Activated CD4-positive, alpha-beta T cell treated with anti-CD3 and anti-CD28 coated beads, Interleukin-2, amount 10 ng/mL, durations not matched to agents 7 days and 5 days (primary cell): ENCODE measurements at places on chromosomes 11 and 22. TPM values are rescaled to one million over a fixed set of nuclear protein-coding genes. Genes with fewer than 3 reads are reported as not detected.
A peak's percentile ranks its signal among the peaks of the same experiment; 100 is the strongest.

GRCh38 chr11:43298397-43298796 lies 13.4 kb upstream of the API5 start:
- no peaks in the 10 kb centered on the region for H3K4me1 ChIP-seq
- H3K4me3 ChIP-seq, result no peak overlapping the region
- H3K36me3 ChIP-seq, result no peaks in the 10 kb centered on the region
- no peak overlapping the region for H3K27ac ChIP-seq
- DNase-seq, result no peak

Gene CDON
- 3.4 TPM for total RNA-seq

DNA sequence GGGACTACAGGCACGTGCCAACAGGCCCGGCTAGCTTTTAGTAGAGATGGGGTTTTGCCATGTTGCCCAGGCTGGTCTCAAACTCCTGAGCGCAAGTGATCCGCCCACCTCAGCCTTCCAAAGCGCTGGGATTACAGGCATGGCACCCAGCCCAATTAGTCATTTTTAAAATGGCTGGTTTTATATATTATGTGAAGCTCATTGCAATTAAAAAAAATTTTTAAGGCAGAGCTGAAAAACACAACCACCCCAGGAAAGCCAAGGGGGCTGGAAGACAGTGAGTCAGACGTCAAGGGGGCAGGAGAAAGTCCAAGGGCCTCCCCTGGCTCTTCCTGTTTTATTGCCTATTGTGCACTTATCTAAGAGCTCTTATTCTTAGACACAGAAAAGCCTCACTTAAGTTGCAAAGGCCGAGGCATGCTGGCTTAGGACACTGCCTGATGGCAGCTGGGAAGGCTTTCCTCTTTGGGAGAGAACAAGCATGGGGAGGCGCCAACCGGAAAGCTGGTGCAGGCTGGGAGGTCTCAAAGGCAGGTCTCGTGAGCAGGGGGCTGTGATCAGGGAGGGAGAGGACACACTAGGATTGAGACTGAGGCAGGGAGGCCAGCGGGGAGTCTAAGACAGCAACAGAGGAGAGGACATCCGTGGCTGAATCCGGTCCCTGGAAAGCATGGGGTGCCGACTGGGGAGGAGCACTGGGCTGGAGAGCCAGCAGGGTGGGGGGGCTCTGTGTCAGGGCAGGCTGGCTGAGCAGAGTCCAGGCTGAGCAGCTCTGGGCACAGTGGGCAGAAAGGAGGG lies 11.1 kb upstream of the OSM start:
- no peaks in the 10 kb centered on the region for H3K27me3 ChIP-seq
- H3K36me3 ChIP-seq, result peaks cover 30% of the 10 kb centered on the region
- no peak overlapping the region for H3K27ac ChIP-seq
- H3K4me1 ChIP-seq, result peaks cover 74% of the 10 kb centered on the region
- DNase-seq, result no peak

GRCh38 chr11:118633979-118634378 lies 26.6 kb downstream of the PHLDB1 start:
- H3K27me3 ChIP-seq, result no peaks in the 10 kb centered on the region
- no peak overlapping the region for H3K4me3 ChIP-seq

- no peaks in the 10 kb centered on the region for H3K36me3 ChIP-seq
- H3K4me3 ChIP-seq, result no peak overlapping the region
- H3K27ac ChIP-seq, result no peak overlapping the region
- no peaks in the 10 kb centered on the region for H3K27me3 ChIP-seq
- DNase-seq, result no peak
Observed at GRCh38 chr11:15911377-15912044, 444.8 kb downstream of the SOX6 start.

- H3K27ac ChIP-seq, result no peak overlapping the region
- H3K27me3 ChIP-seq, result no peaks in the 10 kb centered on the region
Observed at GRCh38 chr11:107821199-107821927, 37.2 kb downstream of the SLC35F2 start.

Gene CDC45
- 59.5 TPM for total RNA-seq

DNA sequence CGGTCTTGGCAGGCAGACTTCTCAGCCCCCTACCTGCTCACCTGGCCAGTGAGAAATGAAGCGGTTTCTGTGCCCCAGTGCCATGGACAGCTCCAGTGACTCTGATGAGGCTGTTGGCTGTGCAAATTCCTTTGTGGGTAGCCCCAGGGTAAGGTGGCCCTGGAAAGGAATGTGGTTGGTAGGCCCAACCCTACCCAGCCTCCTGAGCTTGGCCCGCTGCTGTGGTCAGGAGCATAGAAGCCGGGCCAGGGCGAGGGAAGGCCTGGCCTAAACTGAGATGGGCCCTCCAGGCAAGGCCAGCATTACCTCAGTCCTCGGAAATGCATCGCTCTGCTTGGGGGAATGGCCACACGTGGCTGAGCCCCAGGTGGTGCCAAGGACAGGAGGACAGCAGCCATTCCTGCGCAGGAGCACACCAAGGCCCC lies 16.9 kb downstream of the DAGLA start:
- no peak overlapping the region for H3K27ac ChIP-seq
- no peaks in the 10 kb centered on the region for H3K27me3 ChIP-seq
- DNase-seq, result no peak
- no peak overlapping the region for H3K4me3 ChIP-seq

Gene GPHA2
- total RNA-seq, result not detected

DNA sequence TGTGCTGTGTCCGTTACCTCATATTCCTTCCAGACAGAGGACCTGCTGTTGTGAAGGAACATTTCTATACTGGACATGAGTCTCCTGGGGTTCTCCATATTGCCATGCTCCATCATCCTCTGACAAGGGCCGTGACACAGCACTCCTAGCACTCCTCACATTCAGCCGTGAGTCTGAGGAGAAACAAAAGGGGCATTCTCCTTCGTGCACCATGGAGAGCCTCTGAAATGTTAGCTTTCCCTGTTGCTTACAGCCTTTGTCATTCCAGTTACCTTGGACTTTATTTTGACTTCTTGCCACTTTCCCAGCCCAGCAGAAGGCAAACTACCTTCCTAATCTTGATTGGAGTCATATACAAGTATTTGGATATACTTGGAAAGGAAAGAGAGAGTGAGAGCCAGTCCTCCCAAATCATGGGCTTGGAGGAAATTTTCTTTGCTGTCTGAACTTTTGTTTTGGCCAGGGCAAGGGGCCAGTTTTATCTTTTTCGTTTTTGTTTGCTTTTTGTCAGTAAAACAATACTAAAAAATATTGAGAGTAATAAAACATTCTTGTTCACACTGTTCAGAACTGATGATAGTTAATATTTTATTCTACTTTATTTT lies 29.1 kb upstream of the TECTA start:
- H3K4me1 ChIP-seq, result no peaks in the 10 kb centered on the region
- peaks cover 15% of the 10 kb centered on the region for H3K36me3 ChIP-seq
- no peaks in the 10 kb centered on the region for H3K27me3 ChIP-seq
- H3K27ac ChIP-seq, result no peak overlapping the region

- H3K4me3 ChIP-seq, result no peak overlapping the region
- DNase-seq, result no peak
- H3K27me3 ChIP-seq, result no peaks in the 10 kb centered on the region
- H3K27ac ChIP-seq, result no peak overlapping the region
Observed at GRCh38 chr11:90635151-90635550, 412.3 kb upstream of the CHORDC1 start.

Gene MS4A7
- not detected for total RNA-seq

DNA sequence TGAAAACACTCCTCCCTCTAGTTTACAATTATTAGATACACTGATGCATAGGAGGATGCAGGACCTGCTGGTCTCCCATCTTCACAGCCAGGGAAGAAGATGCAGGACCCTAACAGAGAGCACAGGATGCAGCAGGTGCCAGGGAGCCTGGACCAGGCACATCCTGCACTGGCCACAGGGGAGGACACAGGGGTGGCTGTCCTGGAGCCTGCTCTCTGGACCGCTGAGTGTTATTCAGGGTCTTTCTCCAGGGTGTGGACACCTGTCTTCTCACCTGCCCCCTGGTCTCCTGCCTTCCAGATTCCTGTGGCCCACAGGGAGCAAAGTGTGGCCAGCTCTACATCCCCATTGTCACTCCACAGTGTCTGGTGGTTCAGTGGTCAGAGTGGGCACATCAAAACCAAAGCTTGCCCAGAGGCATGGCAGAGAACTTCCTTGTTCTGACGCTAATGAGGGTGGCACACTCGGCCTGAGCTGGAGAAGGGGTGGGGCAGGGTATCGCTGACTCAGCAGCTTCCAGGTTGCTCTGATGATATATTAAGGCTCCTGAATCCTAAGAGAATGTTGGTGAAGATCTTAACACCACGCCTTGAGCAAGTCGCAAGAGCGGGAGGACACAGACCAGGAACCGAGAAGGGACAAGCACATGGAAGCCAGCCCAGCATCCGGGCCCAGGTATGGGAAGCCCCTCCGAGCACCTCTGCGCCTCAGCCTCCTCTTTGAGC lies at the start of gene APOBEC3A:
Gene APOBEC3A (plus strand): TSS at position 564 of the 725 bp plus-strand sequence. CDS start 83 bp downstream, at position 647.
- DNase-seq, result no peak
- peaks cover 35% of the 10 kb centered on the region for H3K4me1 ChIP-seq
- H3K4me3 ChIP-seq, result no peak within 1 kb of the TSS
- no peaks in the 10 kb centered on the region for H3K36me3 ChIP-seq
- no peak within 1 kb of the TSS for H3K27ac ChIP-seq
- no peaks in the 10 kb centered on the region for H3K27me3 ChIP-seq

- H3K4me1 ChIP-seq, result peaks cover 24% of the 10 kb centered on the region
- H3K36me3 ChIP-seq, result peaks cover 15% of the 10 kb centered on the region
- no peak overlapping the region for H3K4me3 ChIP-seq
- no peak overlapping the region for H3K27ac ChIP-seq
- no peaks in the 10 kb centered on the region for H3K27me3 ChIP-seq
Observed at GRCh38 chr11:102295045-102295444, 22.2 kb upstream of the BIRC3 start.

DNA sequence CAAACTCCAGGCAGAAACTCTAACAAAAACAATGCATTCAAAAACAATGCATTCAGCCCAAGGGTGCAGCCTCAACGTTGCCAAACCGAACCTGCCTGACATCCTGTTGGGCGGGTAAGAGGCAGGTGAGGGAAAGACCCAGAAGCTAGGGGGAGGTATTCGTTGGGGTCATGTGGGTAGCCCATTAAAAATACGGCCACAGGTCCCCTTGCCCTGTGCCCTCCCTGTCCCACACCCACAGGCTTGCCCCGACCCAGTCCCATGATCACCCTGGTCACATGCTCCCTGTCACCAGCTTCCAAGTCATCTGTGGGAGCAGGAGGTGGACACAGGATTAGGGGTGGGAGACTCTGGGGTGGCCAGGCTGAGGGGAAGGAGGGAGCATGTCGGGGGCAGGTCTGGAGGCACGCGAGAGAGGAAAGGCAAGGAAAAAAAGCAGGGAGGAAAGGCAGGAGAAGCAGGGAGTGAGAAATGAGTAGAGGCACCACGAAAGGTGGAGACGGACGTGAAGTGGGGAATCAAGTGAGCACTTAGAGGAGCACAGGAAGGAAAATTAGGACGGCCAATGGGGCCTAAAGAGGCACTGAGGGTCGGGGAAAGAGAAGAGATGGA lies 683 bp downstream of the PLA2G6 start:
- H3K4me3 ChIP-seq, result peak overlapping the region; percentile 89
- H3K27ac ChIP-seq, result peak overlapping the region; percentile 97
- H3K4me1 ChIP-seq, result peaks cover 53% of the 10 kb centered on the region
- H3K36me3 ChIP-seq, result peaks cover 1% of the 10 kb centered on the region
- H3K27me3 ChIP-seq, result peaks cover 8% of the 10 kb centered on the region

Gene WBP2NL
- 1.5 TPM for total RNA-seq

Gene SYNGR1
- total RNA-seq, result 0.42 TPM

GRCh38 chr11:19281555-19281954 lies 40.8 kb upstream of the E2F8 start:
- no peak overlapping the region for H3K27ac ChIP-seq
- DNase-seq, result no peak
- H3K36me3 ChIP-seq, result no peaks in the 10 kb centered on the region
- H3K27me3 ChIP-seq, result no peaks in the 10 kb centered on the region

Gene IGF2
- 0.07 TPM for total RNA-seq

Gene OR8D2
- not detected for total RNA-seq

Gene SGSM1
- total RNA-seq, result 0.12 TPM

DNA sequence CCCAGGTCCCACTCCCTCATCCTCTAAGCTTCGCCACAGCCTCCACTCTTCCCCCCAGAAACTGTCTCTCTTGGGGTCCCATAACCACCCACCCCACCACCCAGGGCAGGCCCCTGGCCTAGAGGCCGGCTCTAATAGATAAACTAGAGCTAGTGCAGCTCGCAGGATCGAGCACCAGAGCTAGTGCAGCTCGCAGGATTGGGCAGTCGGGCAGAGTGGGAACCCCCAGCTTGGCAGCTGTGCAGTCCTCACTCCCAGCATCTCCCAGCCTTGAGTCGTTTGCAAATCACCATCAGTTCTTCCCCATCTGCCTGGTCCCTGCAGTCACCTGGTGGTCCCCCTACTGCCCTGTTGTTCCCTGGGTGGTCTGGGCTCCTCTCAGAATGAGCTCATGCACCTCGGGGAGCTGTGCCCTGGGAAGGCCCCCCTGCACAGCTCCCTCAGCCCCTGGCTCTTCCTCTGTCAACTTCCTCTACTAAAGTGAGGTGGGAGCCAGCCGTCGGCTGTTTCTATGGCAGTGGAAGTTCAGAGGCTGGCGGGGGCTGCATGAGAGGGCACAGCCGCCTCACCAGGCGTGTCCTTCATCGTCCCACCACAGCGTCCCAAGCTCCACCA lies 15.5 kb upstream of the SHANK2 start:
- no peak overlapping the region for H3K27ac ChIP-seq
- no peaks in the 10 kb centered on the region for H3K36me3 ChIP-seq
- no peak for DNase-seq
- no peaks in the 10 kb centered on the region for H3K27me3 ChIP-seq
- no peak overlapping the region for H3K4me3 ChIP-seq
- no peaks in the 10 kb centered on the region for H3K4me1 ChIP-seq

DNA sequence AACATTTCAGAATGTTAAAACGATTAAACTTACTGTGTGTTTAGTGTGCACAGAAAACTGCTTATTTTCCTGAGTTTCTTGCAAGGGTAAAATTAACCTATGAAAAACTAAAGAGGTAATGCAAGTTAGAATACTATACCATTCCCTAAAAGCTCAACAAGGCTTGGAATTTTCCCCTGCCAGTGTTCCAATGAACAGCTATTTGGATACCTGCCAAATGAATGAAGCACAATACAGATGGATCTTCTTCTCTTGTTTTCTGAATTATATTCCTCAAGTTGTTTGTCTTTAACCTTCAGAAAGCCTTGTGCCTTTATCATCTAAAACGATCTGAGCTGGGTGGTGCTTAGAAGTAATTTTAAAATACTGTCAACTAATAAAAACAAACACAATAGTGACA lies 204.5 kb downstream of the LRRC4C start:
- no peak overlapping the region for H3K27ac ChIP-seq
- no peaks in the 10 kb centered on the region for H3K27me3 ChIP-seq
- DNase-seq, result no peak

Gene HBD
- total RNA-seq, result not detected

Gene FIBIN
- total RNA-seq, result not detected
